ENCODE measurements at places on chromosomes 13 and 19.

DNA sequence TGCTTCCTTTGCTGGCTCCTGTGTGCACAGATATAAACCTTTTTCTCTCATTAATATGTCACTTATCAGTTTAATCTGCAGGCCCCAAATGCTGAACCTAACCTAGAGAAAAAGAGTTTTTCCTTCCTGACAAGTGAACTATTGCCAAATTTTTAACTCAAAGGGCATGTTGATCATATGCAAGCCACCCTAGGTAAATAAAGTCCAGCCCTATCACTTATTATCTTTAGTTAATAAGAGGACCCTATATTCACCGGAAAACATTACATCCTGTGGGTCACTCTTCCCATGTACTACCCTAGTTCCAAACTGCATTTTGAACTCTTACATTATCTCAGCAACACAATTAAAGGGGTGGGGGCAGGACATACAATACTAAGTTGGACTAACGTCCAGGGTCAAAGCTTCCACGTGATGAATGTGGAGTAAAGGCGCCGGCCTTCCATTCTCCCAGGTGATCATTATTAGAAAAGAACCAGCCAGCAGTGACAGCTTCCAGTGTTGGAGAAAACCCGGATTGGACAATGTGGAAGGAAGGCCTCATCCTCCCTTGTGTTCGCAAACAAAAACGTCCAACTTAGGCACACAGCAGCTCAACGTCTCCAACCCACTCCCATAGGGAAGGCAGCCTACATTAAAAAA lies 86.6 kb downstream of the STK24 start:
- DNase-seq: no peak

DNA sequence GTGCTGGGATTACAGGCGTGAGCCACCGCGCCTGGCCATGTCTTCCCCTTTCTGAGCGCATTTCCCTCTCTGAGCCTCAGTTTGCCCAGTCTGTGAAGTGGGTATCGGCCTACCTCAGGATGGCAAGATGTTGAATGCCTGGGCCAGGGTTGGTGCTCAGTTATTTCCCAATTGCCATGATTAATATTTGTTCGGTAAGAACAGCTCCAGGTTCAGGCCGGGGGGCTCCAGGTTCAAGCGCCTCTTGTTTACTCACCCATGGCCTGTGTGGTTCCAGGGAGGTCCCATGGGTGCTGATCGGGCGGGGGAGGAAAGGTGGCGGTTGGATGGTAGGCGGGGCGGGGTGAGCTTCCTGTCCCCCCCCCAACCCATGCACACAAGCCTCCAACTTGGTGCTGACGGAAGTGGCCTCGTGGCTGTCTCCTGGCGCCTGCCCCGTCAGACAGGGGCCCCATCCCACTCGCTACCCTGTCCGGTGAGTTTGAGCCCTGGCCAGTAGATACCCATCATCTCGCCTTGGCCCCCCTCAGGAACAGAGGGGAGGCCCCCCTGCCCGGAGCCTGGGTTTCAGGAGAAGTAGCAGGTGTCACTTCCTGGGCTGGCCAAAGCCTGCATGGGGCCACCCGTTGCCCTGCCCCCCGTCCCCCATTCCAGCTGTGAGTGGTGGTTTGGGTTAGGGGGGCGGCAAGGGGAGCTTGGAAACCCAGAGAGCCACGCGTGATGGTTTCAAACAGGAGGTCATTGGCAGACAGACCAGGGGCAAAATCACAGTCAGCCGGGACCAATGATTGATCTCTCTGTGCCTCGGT lies at the start of gene FCHO1:
Gene FCHO1, plus strand, starts transcription at position 375 of the 809 bp plus-strand sequence. CDS start 3,688 bp downstream, outside the sequence.
- DNase-seq: peak; percentile 71

DNA sequence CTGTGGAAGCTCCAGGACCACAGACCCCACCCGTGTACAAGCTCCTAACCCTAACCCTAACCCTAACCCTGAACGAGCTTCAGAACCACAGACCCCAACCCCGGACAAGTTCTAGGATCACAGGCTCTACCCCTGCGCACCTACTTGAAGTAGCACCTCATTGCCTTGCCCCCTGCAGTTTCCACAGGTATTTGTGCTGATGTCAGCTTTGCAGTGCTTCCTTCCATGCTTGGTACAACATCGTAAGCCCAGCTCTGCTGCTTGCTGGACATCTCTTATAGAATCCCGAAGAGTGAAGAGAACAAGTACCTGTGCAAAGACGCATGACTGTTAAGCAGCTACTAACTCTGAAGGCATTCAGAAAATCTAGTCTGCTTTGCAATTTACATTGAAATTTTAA lies 20.7 kb upstream of the CDC16 start:
- DNase-seq: no peak

DNA sequence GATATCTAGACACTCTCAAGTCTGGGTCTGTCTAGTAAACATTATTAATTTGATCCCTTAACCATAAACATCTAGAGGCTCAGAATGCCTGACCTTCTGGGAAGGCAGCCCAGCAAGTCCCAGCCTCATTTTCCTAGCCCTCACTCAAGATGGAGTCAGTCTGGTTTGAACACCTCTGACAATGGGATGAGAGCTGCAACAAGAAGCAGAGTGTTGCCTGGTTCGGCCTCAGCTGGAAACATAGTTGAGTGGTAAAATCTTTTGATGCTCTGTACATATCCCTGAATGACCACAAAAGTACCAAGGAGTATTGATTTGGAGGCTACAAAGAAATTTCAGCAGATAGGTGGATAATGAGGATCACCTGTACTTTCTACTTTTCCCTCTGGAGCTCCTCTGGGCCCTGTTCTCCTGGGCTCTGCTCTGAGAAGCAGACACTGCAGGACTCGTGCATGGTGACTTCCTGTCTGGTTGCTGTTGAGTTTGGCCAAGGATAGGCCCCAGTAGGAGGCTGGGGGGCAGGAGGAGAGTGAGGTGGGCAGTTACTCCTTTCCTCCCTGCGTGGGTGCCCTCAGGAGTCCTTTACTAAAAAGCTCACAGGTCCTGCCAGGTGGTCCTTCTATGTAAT lies 68.4 kb upstream of the SLC15A1 start:
- DNase-seq: no peak

GRCh38 chr19:11479090-11479897 lies 1.6 kb downstream of the ELAVL3 start:
- DNase-seq: no peak

DNA sequence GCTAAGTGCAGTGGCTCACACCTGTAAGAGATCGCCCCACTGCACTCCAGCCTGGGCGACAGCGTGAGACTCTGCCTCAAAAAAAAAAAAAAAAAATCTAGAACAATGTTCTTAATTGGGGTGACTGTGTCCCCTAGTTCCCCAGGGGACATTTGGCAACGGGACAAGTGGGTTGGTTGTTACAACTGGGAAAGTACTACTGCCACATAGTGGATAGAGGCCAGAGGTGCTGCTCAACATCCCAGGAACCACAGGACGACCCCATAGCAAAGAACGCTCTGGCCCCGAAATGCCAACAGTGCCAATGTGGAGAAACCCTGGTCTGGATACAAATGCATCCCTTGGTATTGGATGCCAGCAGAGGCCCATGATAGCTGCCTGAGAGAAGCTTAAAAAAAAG lies 11.8 kb downstream of the NLRP12 start:
- no peak for DNase-seq

DNA sequence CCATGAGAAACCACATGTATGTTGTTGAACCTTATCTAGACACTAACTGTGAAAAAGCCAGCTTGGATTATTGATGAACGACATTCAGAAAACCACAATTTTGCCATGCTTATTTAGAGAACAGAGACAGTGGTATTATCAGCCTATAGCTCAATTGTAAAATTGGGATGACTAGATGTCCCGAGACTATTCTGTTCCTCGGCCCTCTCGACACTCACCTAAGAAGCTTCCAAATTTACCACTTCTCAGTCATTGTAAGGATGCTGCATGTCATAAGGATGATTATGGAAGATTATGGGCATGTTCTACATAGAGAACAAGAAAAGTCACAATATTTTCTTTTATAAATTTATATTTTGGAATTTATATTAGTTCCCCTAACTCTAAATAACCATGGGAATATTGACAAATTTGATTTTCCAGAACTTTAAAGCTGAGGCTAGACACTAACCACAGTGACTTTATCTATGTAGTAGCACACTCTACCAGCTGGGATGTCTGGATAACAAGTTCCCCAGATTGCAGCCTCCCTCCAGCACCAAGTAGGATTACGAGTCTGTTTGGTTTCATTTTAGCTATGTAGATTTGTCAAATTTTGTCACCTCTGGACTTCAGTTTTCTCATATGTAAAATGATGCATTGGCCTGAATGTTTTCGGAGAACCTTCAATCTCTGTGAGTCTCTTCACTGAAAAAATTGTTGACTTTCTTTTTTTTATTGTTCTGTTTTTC lies 513.6 kb downstream of the IRS2 start:
- no peak for DNase-seq

GRCh38 chr19:33860312-33861090 lies 63.8 kb downstream of the KCTD15 start:
- no peak for DNase-seq

DNA sequence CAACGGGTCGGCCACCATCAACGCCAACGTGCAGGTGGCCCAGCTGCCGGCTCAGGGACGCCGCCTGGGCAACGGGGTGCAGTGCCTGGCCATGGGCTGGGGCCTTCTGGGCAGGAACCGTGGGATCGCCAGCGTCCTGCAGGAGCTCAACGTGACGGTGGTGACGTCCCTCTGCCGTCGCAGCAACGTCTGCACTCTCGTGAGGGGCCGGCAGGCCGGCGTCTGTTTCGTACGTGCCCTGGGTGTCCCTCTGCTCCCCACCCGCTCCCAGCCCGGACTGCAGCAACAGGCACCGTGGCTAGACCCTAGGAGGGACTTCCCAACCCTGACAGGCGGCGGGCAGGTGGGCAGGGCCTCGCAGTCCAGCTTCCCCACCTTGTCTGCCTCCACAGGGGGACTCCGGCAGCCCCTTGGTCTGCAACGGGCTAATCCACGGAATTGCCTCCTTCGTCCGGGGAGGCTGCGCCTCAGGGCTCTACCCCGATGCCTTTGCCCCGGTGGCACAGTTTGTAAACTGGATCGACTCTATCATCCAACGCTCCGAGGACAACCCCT lies 3.5 kb downstream of the ELANE start:
- no peak for DNase-seq

DNA sequence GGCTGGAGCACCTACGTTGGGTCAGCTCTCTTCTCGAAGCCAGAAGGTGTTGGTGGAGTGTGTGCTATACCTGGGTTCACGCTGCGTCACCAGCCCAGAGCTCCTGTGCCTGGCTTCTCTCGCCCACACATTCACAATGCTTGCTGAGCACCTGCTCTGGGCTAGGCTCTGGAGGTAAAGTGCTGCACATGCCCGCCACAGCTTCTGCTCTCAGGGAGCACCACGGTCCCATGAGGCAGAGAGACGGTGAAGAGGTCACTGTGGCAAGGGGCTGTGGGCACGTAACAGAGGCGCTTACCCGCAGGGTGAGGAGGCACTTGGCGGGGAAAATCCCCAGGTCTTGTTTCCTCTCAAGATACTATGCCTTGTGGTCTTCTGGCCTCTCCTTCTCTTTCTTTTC lies 174.2 kb downstream of the TEX29 start:
- DNase-seq: no peak

DNA sequence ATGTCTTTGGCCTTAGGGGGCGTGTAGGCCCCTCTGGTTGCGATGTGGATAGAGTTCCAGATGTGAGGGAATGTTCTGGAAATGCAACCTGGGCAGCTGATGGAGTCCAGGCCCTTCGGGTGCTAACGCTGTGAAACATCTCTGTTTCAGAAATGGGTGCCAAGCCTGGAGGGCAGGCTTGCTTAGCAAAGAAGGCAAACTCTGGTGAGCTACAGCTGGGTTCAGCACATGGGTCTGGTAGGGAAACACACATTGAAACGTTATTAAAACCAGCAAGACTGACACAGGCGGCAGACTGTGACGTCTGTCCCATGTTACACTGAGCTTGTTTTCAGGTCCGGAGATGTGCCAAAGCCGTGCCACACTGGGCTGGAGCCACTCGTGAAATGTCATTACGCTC lies 8.6 kb upstream of the CDC16 start:
- DNase-seq: no peak

GRCh38 chr13:87376081-87376480 lies 295.1 kb upstream of the SLITRK5 start:
- no peak for DNase-seq

DNA sequence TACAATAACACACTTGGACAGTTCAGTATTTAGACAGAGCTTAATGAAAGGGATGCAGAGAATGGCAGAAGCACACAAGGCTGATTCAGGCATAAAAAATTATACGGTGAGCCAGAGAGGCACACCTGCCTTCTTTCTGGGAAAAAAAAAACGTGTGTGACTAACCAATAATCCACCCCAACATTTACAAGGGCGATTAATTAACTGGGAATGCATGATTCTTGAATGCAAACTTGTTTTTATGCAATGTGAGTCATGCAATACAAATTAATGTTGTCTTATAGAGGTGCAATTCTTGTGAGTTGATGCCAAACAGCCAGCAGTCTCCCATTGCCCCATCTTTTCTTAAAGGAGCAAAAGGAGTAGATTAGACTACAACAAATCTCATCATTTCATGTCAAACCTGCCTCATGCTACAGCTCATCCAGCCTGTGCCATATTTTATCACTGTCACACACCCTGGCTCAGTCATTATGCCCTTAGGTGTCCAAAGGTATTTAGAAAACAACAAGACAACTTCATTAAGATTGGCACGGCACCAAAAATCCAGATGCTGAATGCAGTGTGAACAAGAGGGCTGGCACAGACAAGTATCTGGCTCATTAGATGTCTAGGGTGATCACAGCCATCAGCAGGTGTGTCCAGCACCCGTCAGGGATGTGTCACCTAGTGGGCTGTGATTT lies 721.1 kb downstream of the EFNB2 start:
- DNase-seq: no peak

DNA sequence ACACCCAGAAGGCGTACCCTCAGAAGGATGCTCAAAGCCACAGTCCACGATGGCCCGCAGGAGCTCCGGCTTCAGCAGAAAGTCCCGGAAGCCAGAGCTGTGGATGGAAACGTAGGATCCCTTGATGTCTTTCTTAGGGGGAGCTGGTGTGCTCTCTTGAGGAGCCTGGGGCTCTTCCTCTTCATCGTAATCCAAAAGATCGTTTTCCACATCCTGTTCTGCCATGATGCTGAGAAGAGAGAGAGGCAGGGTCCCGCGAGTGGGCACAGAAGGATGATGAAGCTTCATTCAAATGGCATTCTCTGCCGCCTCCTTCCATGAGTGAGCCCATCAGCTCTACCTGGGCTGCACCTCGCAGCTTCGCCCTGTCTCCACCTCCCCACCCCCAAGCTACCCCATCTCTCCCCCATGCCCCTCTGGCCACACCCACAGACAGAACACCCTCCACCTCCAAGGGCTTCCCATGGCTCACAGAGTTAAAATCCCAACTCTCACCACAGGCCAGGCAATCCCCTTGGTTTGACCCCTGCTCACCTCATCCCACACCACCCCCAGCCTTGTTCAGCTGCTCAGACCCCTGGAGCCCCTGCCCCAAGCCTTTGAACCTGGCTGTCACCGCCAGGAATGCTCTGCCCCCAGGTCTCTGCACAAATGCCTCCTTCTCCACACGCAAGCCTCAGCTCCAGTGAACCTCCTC lies 6.0 kb downstream of the DDX39A start:
- DNase-seq: no peak

- no peak for DNase-seq
These were observed 101.1 kb downstream of the ZAR1L start for GRCh38 chr13:32214071-32214470.

DNA sequence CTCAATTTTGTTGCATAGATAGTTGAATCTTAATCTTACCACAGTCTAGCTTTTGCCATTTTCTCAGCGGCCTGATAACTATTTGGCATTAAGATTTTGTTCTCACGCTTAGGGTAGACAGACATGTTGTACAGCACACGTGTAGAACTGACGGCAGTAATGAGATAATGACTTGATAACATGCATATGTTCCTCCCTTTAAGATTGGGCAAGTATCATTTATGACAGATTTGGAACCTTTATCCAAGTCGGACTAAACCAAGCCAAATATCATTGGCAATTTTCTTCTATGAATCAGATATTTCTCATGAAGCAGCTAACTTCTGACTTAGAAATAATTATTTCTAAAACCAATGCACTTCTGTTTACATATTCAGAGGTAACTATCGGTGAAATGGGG lies 205.5 kb downstream of the NDFIP2 start:
- no peak for DNase-seq

Data from stimulated activated CD4-positive, alpha-beta T cell treated with anti-CD3 and anti-CD28 coated beads, Interleukin-15, amount 100 ng/mL, for 1 hour (primary cell).